Stimulated activated CD8-positive, alpha-beta memory T cell treated with anti-CD3 and anti-CD28 coated beads, Interleukin-7, amount 100 ng/mL, for 4 hours (primary cell): ENCODE measurements at places on chromosomes 11 and 22.

DNA sequence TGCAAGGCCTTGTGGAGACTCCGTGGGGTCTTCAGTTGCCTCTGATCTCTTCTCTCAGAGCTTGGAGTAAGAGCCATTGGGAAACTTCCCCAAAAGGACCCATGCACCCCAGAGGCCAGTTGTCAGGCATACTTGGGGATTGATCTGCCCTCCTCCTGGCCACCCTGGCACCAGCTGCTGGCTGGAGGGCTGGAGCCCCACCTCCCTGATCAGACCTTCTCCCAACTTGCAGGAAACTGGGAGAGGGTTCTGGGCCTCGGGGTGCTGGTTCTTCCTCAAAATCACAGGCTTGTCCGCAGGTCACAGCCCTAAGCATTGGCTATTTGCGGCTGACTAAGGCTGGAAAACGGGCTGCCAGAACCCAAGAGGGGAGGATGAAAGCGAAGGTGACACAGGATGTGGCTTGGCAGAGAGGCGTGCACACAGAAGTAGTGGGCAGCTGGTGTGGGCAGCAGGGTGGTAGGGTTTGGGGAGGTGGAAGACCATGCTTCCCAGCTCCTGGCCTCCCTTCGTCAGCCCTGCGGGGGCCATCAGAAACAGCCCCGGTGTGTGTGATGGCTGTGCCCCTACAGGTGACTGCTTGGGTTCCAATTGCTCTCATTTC lies 1.3 kb upstream of the DGKZ start:
- DNase-seq = no peak

DNA sequence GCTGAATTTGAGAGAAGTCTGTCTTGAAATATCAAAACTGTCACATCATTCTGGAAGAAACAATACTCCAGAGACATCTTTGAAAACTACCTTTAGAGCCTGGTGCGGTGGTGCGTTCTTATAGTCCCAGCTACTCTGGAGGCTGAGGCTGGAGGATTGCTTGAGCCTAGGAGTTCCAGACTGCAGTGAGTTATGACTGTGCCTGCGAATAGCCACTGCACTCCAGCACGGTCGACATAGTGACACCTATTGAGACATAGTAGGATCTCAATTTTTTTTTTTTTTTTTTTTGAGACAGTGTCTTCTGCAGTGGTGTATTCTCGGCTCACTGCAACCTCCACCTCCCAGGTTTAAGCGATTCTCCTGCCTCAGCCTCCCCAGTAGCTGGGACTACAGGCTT lies 11.5 kb upstream of the AIFM3 start:
- DNase-seq = no peak

GRCh38 chr11:93389737-93390136 lies 59.2 kb downstream of the DEUP1 start:
- DNase-seq = no peak

GRCh38 chr11:1131033-1131911 lies 26.5 kb upstream of the MUC5AC start:
- DNase-seq = no peak

GRCh38 chr11:113581713-113582112 lies 106.5 kb upstream of the DRD2 start:
- no peak for DNase-seq

DNA sequence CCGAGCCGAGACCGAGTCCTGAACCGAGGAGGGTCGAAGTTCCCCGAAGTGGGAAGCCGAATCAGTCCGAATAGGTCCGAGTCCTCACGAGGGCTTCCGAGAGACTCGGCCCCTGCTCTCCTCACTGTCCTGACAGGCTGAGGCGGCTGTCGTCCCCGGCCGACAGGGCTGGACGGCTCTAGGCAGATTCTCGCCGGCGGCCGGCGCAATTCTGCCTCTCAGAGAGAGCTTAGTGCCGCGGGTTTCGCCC lies 191 bp upstream of the DEAF1 start:
- DNase-seq = no peak

- DNase-seq = no peak
Measured at GRCh38 chr11:71423181-71423790, 24.9 kb downstream of the DHCR7 start.

- no peak for DNase-seq
Measured at GRCh38 chr11:112877581-112877980, 83.6 kb upstream of the NCAM1 start.

DNA sequence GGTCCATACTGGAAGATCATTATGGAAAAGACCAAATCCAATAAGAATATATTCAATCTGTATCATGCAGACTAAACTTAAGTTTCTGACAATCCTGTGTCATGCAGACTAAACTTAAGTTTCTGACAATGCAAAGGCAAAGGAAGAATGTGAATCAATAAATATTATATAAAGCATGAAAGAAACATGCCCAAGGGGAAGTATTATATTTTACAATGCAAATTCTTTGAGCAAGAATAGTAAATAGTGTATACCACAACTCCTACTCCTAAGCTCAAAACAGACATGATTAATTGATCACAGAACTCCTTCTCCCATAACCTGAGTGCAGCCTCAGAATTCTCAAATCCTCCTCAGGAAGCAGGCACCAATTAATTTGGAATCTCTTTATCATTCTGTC lies 71.3 kb upstream of the BDNF start:
- DNase-seq = no peak

DNA sequence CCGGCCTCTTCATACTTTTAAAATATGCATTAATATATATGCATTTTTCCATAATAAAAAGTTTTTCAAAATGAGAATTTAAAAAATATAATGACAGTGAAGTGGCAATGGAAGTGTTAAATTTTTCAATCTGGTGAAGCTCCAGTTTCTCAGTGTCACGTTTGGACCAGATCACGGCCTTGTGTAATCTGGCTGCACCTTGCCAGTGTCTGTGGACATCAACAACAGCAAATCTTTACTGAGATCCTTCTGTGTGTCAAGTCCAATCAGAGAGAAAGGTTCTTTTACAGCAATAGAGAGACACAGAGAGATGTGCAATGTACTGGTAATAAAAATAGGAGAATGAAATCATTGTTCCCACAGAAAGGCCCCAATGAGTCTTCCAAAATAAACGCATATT lies 49.8 kb upstream of the PAK1 start:
- no peak for DNase-seq

DNA sequence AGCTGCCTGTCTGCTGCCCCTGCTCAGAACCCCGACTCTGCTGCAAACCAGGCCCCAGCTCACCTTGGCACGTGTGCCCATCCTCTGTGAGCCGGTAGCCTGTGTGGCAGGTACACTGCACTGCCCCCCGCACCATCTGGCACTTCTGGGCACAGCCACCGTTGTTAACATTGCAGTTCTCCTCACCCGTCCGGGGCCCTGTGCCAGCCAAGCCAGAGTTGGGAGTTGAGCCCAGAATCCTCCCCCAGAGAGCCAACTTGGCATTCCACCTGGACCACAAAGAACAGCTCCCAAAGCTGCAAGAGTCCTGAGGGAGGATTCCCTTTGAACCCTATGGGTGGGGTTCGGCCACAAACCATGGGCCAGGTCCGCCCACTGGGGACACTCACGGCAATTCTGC lies 22.5 kb downstream of the LRP4 start:
- DNase-seq = no peak

DNA sequence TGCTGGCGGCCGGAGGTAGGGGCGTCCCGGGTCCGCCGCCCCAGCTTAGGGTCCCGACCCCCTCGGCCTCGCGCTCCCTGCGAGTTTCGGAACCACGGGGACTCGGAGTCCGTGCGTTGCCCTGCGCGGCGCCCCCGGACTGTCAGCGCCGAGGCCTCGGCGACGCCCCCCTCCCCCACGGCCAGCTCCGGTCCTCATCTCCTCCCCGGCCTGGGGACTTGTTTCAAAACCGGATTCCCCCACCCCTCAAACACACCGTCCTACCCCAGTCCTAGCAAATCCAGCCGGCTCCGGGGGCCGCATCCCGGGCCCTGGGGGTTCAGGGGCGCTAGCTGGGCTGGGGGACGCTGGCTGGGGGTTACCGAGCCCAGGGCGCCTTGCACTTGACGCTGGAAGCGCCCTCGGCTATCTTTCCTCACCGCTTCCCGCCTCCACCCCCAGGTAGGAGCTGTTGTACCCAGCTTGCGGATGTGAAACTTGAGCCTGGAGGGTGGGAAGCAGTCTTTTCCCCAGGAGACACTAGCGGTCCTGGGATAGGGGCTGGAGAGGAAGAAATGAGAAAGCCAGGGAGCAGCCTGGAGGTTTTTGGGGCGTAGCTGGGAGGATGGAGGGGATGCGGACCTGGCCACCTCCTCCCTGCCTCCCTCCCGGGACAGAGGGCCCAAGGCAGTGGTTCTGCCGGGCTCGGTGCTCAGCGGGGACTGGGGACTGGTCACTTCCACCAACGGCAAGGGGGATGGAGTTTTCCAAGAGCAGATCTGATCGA lies 550 bp downstream of the FBLN1 start:
- no peak for DNase-seq
